ENCODE measurements at places on chromosomes 7 and 10.
A peak's percentile ranks its signal among the peaks of the same experiment; 100 is the strongest.

DNA sequence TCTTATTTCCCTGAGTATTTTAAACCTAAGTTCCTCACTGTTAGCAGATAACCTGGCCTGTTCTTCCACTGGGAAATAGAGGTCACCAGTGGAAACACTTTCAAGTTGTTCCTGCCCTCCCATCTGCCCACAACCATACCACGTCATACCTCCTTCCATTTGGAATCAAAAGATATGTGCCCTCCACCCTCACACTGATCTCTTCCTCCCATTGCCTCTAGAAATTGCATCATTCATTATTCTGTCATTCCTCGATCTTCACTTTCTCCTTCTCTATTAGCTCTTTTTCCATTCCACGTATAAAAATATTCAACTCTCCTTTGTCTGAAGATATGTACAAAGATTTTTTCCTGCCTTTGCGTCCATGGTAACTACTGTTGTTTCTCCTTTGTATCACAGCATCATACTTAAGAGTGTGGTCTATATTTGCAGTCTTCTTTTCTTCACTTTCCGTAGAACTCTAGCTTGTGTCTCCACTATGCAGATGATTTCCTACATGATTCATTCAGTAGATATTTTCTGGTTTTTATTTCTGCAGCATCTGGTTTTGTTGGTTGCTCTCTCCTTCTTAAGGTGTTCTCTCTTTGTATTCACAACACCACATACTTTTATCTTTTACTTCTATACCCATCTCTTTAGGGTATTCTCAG lies 312.3 kb downstream of the REEP3 start:
- DNase-seq: no peak

DNA sequence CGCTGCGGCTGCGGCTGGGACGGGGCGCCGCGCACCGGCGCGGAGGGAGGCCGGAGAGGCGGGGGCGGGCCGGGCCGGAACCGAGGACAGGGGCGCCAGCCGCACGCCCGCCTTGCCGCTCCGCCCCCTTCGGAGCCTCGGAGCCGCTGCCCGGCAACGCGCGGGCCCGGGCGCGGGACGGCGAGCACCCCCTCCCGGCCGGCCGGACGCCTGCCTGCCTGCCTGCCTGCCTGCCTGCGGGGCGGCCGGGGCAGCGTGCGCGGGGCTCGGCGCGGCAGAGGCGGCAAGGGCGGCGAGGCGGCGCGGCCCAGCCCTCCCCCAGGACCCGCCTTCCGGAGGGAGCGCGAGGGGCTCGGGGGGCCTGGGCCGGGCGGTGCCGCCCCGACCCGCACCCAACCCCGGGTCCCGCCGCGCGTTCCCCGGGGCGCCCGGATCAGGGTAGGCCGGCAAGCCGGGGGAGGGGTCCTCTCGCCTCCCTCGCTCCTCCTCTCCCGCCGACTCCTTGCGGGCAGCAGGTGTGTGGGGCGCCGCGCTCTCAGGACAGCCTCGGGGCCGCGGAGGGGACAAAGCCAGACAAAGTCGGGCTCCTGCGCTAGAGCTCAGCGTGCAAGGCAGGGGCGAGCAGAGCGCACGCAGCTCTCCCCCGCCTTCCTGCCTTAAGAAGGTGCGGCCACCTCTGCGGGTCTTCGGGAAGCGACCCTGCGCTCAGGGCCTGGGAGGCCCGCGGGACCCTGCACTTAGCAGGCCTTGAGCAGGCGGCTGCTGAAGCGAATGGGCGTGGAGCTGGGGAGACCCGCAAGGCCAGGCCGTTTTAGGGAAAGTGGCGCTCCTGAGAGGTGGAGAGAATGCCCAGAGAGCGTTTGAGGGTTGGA lies at the start of gene KIAA1549:
TSS of gene KIAA1549 (minus strand) at position 58 of the 872 bp plus-strand sequence. CDS start 120 bp downstream, outside the sequence.
- peak; percentile 34 for DNase-seq

GRCh38 chr7:80726666-80727065 lies 88.2 kb downstream of the CD36 start:
- no peak for DNase-seq

DNA sequence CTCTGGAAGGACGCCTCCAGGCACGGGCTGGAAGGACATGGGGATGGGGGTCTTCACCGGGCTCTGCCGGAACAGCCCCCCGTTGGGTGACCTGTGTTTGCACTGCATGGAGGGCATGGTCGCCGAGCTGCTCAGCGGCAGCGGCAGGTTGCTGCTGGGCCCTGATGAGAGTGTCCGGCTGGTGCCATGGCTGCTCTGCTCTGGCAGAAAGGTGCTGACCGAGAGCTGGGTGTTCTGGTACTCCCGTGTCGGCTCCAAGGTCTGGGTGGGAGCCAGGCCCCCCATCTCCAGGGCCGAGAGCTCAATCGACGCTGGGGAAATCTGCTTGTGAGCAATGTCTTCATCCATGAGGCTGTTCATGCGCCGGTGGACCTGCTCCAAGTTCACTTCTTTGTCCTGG lies 764.3 kb downstream of the GRID1 start:
- DNase-seq: no peak

GRCh38 chr7:113784316-113784715 lies 134.5 kb downstream of the PPP1R3A start:
- DNase-seq: no peak

DNA sequence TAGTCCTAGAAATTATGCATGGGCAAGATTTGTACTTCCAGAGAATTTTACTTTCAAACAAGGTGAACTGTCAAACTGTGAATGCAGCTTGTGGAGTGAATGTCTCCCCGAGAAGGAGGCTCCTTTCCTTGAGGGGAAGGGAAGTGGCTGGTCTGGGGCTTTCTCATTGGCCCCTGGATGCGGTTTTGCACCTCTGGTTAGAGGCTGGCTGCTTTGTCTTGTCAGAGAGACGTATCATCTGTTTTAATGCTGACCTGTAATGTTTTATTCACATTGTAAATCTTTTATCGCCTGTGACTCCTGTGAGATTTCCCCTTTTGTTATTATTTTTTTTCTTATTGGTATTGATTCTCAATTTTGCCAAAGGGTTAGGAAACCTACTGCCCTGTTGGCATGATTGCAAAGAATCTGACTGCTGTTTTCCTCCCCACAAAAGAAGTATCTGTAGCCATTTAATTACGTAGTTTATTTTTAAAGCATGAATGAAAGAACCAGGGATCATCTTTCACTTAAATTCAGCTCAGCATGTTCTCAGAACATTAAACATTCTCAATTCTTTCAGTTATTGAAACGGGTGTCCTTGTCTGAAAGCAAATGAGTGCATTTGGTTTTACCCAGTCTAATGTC lies 238.3 kb upstream of the NFE2L3 start:
- no peak for DNase-seq

- no peak for DNase-seq
Measured at GRCh38 chr7:80175744-80176143, 41.1 kb downstream of the GNAI1 start.

DNA sequence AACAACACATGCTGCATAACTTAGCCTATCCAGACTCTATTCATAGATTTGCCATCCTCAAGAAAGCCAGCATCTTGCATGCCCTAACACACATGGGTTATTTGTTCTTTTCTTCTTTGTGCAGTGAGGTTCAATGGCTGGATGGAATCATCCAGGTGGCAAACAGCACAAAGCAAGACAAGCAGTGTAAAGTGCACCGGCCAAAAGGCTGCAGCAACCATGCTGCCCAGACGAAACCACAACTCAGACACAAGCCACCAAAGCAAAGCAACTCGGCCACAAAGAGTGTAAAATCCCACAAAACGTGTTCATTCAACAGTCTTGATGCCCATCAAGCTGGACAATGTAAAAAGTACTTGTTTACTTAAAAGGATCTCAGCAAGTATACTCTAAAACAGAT lies 76.9 kb downstream of the PIP4K2A start:
- DNase-seq: no peak

- no peak for DNase-seq
Measured at GRCh38 chr7:76507723-76508406, 2.5 kb upstream of the UPK3B start.

DNA sequence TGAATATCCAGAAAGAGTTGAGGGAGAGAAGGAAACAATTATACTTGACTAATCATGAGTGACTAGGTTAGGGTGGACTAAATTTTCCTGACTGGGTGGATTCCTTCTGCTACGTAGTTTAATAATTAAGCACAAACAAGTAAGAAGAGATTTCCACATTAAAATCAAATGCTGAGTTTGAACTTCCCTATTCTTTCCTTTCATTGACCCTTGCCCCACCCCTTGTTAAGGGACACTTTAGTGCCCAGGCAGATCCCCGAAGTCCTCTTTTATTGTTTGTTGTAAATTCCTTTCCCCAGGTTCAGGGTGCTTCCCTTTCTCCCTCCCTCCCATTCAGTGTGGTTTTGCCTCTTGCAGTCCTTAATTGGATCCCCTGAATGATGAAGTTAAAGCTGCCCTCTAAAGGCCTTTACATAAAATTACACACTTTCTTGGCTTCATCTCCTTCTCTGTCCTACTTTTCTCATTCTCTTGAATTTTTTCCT lies 8.8 kb upstream of the SPAM1 start:
- DNase-seq: no peak

GRCh38 chr7:132371948-132372347 lies 204.3 kb downstream of the PLXNA4 start:
- DNase-seq: no peak

DNA sequence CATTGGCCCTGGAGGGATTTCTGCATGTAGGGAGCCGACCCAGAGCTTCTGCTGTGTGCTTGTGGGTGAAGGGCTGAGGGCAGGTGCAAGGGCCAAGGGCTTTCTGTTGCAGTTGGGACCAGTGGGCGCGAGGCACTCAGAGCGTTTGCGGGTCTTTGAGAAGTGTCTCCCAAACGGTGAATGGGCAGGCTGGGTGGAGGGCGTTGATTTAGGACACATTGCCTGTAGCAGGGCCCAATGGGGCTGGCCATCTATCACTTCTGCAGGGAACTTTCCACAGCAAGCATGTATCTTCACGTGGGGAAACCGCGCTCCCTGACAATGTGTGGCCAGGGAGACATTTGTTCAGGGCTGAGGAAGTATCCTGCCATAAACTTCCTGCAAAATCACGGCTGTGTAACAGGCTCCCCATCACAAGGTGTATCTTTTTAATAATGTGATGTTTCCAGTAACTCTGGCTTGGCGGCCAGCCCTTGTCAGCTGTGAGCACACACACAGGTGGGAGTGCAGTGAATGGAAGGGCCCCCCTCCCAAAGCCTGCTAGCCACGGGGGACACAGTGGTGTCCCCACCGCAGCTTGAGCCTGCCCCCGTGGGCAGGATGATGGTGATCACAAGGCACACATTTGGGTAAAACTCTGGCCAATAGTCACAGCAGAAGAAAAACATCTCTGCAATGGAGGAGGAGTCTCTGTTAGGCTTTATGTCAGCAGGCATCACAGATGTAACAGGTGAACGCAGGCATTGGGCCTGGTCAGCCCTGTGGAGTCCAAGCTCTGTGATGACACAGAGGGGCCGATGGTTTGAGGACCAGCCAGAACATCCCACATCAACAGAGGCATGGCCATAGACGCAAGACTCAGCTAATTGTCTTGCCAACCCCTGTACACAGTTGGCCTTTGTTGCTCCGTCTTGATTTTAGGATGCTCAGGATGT lies 84.3 kb downstream of the GLRX3 start:
- no peak for DNase-seq

- no peak for DNase-seq
Measured at GRCh38 chr10:43137717-43138020, 576 bp upstream of the CSGALNACT2 start.

DNA sequence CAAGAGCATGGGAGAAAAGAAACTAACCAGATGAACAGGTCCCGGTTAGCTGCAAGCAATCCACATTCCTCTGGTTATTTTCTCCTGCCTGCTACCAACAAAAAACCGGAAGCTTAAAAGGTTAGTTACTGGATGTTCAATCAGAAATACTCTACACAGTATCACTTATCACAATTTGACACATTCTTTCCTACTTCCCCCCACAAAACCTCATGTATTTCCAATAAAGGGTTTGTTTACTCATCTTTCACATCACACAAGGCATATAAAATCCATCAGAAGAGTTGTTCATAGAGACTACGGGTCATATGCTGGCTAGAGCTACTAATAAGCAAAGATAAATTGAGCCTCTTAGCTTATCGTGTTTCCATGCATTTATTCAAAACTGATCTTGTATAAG lies 4.8 kb downstream of the SLC25A28 start:
- no peak for DNase-seq

GRCh38 chr7:80681272-80681885 lies 42.9 kb downstream of the CD36 start:
- no peak for DNase-seq

DNA sequence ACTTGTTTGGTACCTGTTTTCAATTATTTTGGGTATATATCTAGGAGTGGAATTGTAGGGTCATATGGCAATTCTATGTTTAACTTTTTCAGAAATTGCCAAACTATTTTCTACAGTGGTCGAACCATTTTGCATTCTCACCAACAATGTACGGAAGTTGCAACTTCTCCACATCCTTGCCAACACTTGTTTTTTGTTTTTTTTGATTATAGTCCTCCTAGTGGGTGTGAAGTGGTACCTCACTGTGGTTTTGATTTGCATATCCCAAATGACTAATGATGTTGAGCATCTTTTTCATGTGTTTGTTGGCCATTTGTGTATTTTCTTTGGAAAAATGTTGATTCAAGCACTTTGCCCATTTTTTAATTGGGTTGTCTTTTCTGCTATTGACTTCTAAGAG lies 122.1 kb downstream of the RPS24 start:
- no peak for DNase-seq

DNA sequence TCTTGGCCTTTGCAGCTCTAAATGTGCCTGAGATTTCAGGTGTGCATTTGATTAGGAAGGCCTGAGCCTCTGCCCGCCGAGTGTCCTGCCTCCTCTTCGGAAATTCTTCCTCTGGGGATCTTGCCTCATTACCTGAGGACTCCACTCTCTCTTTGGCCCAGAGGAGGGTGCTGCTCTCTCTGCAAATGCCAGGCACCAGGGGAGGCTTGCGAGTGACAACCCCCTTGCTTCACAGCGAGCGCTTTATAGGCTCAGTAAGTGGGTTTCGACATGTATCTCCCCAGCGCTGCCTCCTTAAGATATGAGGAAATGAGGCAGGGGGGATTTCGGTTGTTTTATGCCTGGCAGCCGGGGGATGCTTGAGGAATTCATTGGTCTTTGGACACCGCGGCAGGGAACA lies 423.9 kb downstream of the GLRX3 start:
- no peak for DNase-seq

GRCh38 chr10:88008866-88009470 lies 145.5 kb downstream of the PTEN start:
- no peak for DNase-seq

DNA sequence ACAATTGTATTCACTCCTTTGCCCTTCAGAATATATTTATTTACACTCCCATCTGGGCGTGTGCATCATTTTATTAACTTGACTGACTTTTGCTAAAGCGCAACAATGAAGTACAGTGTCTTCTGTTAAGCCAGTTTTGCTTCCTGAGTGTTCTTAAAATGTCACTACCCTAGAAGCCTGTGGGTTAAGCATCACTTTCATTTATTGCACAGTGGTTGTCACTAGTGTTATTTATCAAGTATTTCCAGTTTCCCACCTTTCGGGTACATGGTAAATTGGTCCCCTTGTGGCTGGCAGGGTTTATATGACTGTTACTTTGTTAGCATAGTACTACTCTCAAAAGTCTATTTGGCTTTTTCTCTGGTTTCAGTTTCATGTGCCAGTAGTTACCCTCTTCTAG lies 3.3 kb downstream of the HILPDA start:
- no peak for DNase-seq

- no peak for DNase-seq
Measured at GRCh38 chr10:93458821-93459257, 23.3 kb downstream of the MYOF start.

All from DMS79 treated with DMSO at 0.1 percent for 48 hours (cell line).